Stimulated activated CD4-positive, alpha-beta T cell treated with anti-CD3 and anti-CD28 coated beads, Interleukin-1b, Interleukin-23, amount 100 ng/mL, for 1 hour (primary cell): ENCODE measurements at places on chromosomes 6 and 20.

GRCh38 chr6:77424761-77425160 is 38.5 kb downstream of the HTR1B start:
- DNase-seq = no peak

DNA sequence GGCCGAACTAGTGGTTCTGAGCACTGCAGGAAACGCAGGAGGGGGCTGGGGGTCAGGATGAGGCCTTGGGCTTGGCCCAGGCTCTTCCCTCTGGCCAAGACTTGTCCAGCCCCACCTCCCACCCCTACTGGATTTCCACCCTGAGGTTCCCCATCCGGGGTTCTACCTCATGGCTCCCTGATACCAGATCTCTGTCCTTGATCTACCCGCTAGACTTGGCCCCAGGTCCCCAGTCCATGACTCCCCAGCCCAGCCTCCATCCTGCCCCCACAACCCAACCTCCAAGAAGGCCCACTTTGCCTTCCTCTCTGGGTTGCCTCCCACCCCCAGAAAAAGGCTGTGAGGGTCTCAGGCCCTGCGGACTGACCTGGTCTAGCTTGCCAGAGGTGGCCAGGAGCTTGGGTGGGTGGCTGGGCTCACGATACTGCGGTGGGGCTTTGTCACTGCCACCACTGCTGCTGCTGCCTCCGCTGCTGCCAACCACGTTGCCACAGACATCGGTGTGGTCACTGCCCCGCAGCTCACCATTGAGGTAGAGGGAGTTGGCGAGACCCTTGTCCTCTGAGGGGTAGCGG is 6.8 kb upstream of the FASTKD5 start:
- no peak for DNase-seq

- no peak for DNase-seq
Observed at GRCh38 chr6:121032268-121033006, 301.8 kb downstream of the TBC1D32 start.

GRCh38 chr6:106356378-106356777 is 4.1 kb upstream of the CRYBG1 start:
- DNase-seq = no peak
